ENCODE measurements at places on chromosomes 11 and 22.
A peak's percentile ranks its signal among the peaks of the same experiment; 100 is the strongest.

GRCh38 chr11:71995726-71996291, 2.9 kb upstream of the IL18BP start:
- H3K27ac ChIP-seq, result no peak overlapping the region
- no peak for DNase-seq
- no peaks in the 10 kb centered on the region for H3K27me3 ChIP-seq
- peaks cover 22% of the 10 kb centered on the region for H3K4me1 ChIP-seq

- DNase-seq, result no peak
- H3K4me3 ChIP-seq, result no peak overlapping the region
- H3K27me3 ChIP-seq, result no peaks in the 10 kb centered on the region
Observed at GRCh38 chr11:64851831-64852351, 7.4 kb upstream of the CDC42BPG start.

GRCh38 chr11:9231848-9232177, 33.3 kb downstream of the DENND5A start:
- H3K4me3 ChIP-seq, result no peak overlapping the region
- H3K27ac ChIP-seq, result peak overlapping the region; percentile 38
- peaks cover 33% of the 10 kb centered on the region for H3K4me1 ChIP-seq
- no peak for DNase-seq
- no peaks in the 10 kb centered on the region for H3K36me3 ChIP-seq
- H3K27me3 ChIP-seq, result no peaks in the 10 kb centered on the region

DNA sequence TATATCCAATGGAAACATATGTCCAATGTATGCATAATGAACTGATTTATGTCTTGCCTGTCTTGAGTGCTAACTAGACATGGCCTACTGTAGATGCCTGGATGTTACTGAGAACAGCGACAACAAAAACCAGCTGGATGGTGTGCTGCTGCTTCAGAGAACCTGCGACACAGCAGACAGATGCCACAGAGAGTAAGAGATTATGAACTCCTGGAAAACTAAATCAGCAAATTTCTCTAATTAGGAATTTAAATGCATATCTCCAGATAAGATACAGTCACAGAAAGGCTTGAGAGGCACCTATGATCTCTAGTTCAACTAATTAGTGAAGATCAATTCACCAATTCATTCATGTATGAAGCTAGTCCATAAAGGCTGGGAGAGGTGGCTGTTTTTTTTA, 1508.0 kb upstream of the TENM4 start:
- H3K27ac ChIP-seq, result no peak overlapping the region
- no peak for DNase-seq
- H3K4me1 ChIP-seq, result no peaks in the 10 kb centered on the region
- H3K27me3 ChIP-seq, result no peaks in the 10 kb centered on the region

- DNase-seq, result no peak
- no peak overlapping the region for H3K4me3 ChIP-seq
- H3K27ac ChIP-seq, result no peak overlapping the region
- no peaks in the 10 kb centered on the region for H3K27me3 ChIP-seq
- H3K4me1 ChIP-seq, result no peaks in the 10 kb centered on the region
Observed at GRCh38 chr22:49616356-49617231, 211.1 kb downstream of the BRD1 start.

GRCh38 chr11:122559734-122560382, 95.7 kb upstream of the UBASH3B start:
- no peak overlapping the region for H3K4me3 ChIP-seq
- H3K27me3 ChIP-seq, result no peaks in the 10 kb centered on the region
- H3K36me3 ChIP-seq, result no peaks in the 10 kb centered on the region

All from vagina (tissue), 2 donors.